ENCODE measurements at places on chromosomes 1 and 21. TPM values are rescaled to one million over a fixed set of nuclear protein-coding genes. Genes with fewer than 3 reads are reported as not detected.

CD247 gene
- total RNA-seq = 0.41 TPM

SIM2 gene
- total RNA-seq = 14.6 TPM

ACTA1 gene
- total RNA-seq = 4,424 TPM

SELL gene
- 4.3 TPM for total RNA-seq

CACYBP gene
- total RNA-seq = 476 TPM

KIF14 gene
- 5.1 TPM for total RNA-seq

FCGR1A gene
- 1.7 TPM for total RNA-seq

PRDM16 gene
- total RNA-seq = 1.6 TPM

NES gene
- total RNA-seq = 216 TPM

RPE65 gene
- not detected for total RNA-seq

FAM3B gene
- 6.6 TPM for total RNA-seq

MYBPH gene
- 37.5 TPM for total RNA-seq

MAGI3 gene
- 31.1 TPM for total RNA-seq

HEYL gene
- 12.4 TPM for total RNA-seq

OR6N1 gene
- total RNA-seq = not detected

FLG2 gene
- 0.21 TPM for total RNA-seq

NEXN gene
- total RNA-seq = 70.8 TPM

LMO4 gene
- 69.2 TPM for total RNA-seq

KPRP gene
- total RNA-seq = 0.21 TPM

ERICH3 gene
- not detected for total RNA-seq
